Vagina (tissue), 2 donors: ENCODE measurements at places on chromosomes 16 and 17.

- no peak for DNase-seq
These were observed 943 bp upstream of the COTL1 start for GRCh38 chr16:84618581-84619460.

DNA sequence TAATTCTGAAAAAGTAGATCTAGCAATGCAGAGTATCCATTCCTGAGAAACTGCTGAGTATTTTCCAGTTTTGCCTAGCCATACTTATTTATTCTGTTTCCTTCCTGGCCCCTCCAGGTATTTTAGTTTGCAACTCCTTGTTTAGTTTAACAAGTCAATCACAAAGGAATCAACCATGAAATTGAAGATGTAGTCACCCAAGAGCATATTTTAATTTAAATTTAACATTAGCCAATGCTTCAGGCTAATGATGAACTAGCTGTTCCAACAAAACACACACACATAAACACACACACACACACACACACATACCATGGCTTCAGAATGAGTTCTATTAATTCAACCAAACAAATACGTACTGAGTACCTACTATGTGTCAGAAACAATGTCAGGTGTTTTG, 332.8 kb upstream of the ERCC4 start:
- DNase-seq = no peak

DNA sequence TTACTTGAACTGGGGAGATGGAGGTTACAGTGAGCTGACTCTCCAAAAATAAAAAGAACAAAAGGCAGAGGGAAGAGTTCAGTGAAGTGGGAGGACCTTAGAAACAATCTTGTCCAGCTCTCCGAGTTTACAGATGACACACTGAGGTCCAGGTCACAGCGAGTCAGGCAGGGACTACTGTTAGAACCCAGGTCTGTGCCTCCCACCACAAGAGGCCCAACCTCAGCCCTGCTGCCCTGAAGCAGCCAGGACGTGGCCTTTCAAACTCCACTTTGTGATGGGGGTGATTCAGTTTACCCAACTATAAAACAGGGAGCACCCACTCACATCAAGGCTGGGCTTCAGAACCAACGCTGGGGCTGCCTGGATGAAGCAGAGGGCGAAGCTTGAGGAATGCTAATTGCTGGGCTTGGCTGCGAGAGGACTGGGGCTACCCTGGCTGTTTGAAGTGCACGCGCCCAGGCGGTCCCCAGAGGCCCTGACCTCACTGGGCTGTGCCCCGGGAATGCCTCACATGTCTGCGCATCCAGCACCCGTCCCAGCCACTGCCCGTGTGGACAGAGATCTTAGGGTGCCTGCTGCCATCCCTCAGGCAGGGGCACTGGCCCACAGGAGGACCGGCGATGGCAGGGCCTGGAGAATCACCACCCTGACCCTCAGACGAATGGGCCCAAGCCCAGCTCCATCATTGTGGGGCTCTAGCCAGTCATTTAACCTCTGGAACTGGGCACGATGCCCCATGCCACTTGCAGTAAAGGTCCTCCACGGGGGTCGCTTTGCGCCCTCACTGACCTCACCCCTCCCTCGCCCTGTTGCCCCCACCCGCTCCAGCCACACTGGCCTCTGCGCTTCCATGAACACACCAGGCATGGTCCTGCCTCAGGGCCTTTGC, 11.4 kb downstream of the SLC5A10 start:
- DNase-seq = no peak

GRCh38 chr16:70699696-70700095, 13.8 kb upstream of the MTSS2 start:
- no peak for DNase-seq

DNA sequence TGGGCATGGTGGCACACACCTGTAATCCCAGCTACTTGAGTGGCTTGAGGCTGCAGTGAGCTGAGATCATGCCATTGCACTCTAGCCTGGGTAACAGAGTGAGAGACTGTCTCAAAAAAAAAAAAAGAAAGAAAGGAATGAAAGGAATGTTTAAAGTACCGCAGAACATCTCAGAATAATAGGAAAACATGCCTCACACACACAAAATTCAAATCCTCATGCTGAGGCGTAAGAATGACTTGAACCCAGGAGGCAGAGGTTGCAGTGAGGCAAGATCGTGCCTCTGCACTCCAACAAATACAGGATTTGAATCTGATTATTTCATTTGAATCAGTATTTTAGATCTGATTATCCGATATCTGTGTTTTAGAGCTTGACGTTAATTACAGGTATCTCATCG, 21.3 kb upstream of the GAA start:
- DNase-seq = no peak

- no peak for DNase-seq
These were observed 717 bp upstream of the CNP start for GRCh38 chr17:41965694-41966462.

DNA sequence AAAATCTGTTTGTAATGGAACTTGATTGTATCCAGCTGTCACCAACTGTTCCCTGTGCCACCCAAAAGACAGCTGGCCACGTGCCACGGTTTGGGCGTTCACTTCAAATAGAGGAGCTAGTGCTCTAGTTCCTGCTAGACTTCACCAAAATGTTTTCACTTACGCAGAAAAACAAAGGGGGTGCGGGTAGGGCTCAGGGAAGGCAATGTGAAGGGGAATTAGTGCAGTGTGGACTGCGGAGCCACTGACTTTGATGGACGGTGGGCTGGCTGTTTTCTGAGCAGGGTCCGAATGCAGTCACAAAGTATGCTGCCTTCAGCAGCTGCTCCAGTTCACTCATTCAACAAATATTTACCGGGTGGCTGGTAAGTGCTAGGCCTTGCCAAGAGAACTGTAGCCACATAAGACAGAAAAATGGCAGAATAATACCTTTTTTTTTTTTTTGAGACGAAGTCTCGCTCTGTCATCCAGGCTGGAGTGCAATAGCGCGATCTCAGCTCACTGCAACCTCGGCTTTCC, 7.6 kb upstream of the CYTH1 start:
- no peak for DNase-seq

- no peak for DNase-seq
These were observed 225.2 kb downstream of the HAPSTR1 start for GRCh38 chr16:9316615-9317014.

DNA sequence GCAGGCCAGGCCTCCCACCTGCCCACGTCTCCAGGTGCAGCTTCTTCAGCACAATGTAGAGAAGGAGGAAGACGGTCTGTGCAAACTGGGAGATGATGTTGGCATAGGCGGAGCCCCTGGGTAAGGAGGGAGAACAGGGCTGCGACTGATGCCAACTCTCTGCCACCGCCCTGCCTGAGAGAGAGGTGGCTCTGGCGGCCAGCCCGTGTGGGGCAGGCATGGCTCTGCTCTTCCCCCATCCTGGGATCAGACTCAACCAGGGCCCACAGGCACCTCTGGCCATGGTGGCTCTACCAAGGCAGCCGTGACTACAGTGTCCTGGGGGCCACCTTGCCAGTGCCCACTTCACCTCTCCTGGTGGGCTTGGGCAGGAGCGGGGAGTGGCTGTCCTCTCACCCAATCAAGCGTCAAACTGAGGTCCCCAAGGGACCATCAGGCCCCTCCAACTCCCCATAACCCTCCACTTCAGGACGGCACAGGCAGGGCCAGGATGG, 8.6 kb downstream of the SLC47A2 start:
- DNase-seq = no peak

DNA sequence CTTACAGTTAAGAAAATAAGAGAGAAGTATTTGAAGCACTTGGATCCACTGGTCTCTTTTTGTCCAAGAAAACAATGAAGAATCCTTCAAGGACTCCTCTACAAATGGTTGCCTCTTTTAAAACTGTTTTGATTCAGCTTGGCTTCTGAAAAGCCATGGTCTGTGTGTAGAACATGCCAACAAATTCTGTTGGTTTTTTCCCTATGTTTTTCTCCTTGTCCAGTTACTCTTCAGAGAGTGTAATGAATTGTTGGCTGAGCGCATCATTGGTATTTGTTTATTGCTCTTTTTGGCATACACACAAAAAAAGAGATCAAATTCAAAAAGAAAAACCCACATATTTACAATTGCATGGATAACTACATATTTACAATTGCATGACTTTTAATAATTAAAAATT, at the start of gene ABCA10:
ABCA10 (minus strand) TSS at position 249 of the 400 bp plus-strand sequence. CDS start 3,466 bp downstream, outside the sequence.
- DNase-seq = no peak

- DNase-seq = no peak
These were observed 16.4 kb downstream of the GGA3 start for GRCh38 chr17:75245011-75245410.

- no peak for DNase-seq
These were observed 139.7 kb downstream of the AATF start for GRCh38 chr17:37088459-37088858.

DNA sequence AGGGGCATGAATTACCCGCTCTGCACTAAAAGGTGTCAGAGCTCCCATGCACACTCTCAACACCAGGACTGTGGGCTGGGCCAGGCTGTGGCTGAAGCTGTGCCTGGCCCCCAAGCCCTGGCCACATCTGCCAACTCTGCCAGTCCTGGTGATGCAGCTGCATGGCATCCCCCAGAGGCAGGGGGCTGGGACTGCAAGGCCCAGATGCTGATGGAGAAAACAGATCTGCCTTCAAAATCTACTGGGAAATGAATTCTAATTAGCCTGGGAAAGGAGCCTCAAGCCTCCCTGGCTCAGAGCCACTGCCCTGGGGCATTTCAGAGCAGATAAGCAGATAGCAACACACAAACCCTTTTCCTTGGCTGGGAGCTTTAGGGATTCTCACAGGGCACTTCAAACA, 3.4 kb downstream of the CHST6 start:
- DNase-seq = no peak

DNA sequence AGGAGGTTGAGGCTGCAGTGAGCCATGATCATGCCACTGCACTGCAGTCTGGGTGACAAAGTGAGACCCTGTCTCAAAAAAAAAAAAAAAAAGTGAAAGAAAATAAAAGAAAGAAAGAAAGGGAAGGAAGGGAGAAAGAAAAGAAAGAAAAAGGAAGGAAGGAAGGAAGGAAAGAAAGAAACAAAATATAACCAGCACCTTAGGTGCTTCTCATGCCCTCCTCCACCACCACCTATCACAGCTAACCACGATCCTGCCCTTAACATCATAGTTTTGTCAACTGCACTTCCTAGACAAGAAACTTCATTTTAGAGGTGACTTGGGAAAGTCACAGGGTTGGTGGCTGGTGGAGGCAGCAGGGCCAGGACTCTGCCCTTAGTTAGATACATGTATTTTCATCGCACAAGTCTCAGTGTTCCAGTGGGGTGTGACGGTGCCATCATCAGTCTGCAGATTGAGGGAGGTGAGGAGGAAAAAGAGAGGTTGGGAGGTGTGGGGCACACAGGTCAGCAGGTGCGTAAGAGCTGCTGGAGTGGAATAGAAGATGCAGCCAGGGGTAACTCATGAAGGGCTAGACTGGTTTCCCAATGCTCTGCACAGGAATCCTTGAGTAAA, 10.0 kb downstream of the SUPT4H1 start:
- DNase-seq = no peak

- DNase-seq = no peak
These were observed 1.3 kb upstream of the HSD17B2 start for GRCh38 chr16:82033683-82034300.

GRCh38 chr16:73717266-73717974, 579.2 kb upstream of the PSMD7 start:
- DNase-seq = no peak

GRCh38 chr16:61946019-61946418, 90.2 kb downstream of the CDH8 start:
- DNase-seq = no peak

GRCh38 chr17:55926276-55926990, 175.6 kb downstream of the PCTP start:
- no peak for DNase-seq

GRCh38 chr16:11329071-11329491, 16.2 kb upstream of the RMI2 start:
- DNase-seq = no peak

- DNase-seq = no peak
These were observed 365.7 kb downstream of the NPIPA8 start for GRCh38 chr16:17970816-17971331.

GRCh38 chr16:84678541-84678940, 21.3 kb upstream of the USP10 start:
- no peak for DNase-seq

DNA sequence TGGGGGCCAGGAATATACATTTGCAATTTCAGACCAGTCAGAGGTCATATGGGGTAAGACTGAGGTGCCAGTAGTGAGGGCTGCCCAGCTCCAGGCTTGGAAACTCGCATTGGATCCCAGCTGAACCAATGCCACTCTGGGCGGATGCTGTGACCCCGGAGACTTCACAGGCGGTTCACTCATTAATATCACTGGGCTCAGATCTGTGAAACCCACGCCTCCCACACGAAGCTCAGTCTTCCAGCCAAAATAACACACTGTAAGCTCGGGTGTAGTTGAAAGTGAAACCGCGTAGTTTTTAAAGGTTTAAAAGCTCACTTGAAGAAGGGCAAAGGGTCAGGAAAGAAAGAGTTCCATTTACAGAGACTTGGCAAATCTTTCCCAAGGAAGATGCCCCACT, 254.8 kb downstream of the FOXL1 start:
- no peak for DNase-seq

- DNase-seq = no peak
These were observed 500 bp downstream of the COX6A2 start for GRCh38 chr16:31427441-31428278.

DNA sequence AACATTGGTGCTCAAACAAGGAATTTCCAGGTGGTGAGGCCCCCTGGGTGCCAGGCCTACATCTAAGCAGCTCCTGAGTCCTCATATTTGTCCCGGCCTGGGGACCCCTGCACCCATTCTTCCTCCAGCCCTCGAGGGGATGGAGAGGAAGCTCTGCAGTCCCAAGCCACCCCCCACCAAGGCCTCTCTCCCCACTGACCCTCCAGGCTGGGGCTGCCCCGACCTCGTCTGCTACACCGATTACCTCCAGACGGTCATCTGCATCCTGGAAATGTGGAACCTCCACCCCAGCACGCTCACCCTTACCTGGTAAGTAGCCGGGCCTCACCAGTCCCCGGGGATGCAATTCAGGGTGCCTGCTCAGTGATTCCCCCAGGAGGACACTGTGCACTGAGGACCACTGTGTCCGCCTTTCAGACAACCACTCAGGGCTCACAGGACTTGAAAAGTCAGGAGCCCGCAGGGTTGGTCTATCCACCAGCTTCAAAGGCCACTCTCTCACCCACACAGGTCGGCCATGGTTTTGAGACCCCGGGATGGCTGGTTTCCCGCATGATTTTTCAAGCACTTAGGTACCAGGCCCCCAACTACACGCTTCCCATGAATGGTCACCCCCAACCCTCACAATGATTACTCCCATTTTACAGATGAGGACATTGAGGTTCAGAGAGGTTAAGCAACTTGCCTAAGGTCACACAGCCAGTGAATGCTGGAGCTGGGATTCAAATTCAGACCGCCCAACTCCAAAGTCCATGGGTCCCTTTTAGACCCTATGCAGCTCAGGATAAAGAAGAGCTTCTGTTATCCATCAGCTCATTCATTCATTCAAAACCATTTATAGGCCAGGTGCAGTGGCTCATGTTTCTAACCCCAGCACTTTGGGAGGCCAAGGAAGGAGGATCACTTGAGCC, 32.4 kb downstream of the IL21R start:
- peak; percentile 52 for DNase-seq

GRCh38 chr17:78461799-78462053, 83.3 kb downstream of the PGS1 start:
- no peak for DNase-seq

DNA sequence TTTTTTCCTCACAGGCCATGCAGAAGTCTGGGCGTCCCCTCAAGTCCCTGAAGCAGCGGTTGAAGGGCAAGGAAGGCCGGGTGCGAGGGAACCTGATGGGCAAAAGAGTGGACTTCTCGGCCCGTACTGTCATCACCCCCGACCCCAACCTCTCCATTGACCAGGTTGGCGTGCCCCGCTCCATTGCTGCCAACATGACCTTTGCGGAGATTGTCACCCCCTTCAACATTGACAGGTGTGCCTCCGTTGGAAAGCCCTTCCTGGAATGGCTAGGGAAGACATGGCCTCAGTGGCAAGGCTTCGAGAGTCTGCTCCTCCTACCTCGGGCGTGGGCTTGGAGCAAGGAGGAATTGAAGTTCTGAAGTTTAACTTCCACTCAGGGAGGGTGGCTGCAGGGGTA, 13.5 kb downstream of the POLR2A start:
- DNase-seq = no peak
